ENCODE measurements at places on chromosomes 1 and 21. TPM values are rescaled to one million over a fixed set of nuclear protein-coding genes. Genes with fewer than 3 reads are reported as not detected.

C1orf56 gene
- total RNA-seq = 6.7 TPM

RHCE gene
- 0.11 TPM for total RNA-seq

ZNF593OS gene
- total RNA-seq = not detected

S100B gene
- not detected for total RNA-seq

HSPG2 gene
- 62.1 TPM for total RNA-seq

ADGRL4 gene
- total RNA-seq = not detected

RNU11 gene
- not detected for total RNA-seq

AADACL4 gene
- not detected for total RNA-seq

DHDDS gene
- total RNA-seq = 23.8 TPM

All from A549 treated with CORT108297 at 1 μM for 4 hours (cell line).